PC-9 (cell line): ENCODE measurements at places on chromosomes 2 and 18.

- DNase-seq: peak; percentile 34
These were observed at the start of gene CRYGC for GRCh38 chr2:208129744-208130711. CRYGC (minus strand) TSS chr2:208129828; CDS start chr2:208129792, 36 bp downstream.

GRCh38 chr2:168802859-168803725, 655 bp downstream of the NOSTRIN start:
- DNase-seq: peak; percentile 3

DNA sequence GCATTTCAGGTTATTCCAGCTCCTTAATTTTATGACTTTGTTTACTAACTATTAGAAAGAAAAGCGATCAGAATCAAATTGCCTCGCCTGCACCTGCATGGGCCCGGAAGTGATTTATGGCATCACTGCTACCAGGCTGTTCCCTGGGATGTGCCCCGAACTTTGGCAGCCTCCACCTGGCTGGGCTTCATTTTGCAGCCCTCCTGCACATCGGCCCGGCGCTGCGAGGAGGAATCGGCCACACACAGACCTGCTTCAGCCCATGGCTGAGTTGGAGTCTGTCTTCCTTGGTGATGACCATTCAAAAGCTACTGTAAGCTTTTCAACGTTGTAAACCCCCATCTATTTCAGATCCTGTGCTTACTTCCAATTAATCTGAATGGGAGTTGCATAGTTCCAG, 638.0 kb downstream of the RNF144A start:
- DNase-seq: no peak

DNA sequence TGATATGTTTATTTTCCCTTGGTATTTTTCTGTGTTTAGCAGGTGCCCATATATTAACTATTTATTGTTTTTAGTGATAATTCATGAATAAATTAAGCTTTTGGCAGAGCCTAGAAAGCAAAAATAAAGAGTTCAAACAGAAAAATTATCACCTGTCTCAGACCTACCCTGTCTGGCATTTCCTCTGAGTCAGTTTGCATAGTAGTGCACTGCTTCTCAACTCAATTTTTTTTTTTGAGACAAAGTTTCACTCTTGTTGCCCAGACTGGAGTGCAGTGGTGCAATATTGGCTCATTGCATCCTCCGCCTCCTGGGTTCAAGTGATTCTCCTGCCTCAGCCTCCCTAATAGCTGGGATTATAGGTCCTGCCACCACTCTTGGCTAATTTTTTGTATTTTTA, 793.9 kb downstream of the SUCLG1 start:
- DNase-seq: no peak

DNA sequence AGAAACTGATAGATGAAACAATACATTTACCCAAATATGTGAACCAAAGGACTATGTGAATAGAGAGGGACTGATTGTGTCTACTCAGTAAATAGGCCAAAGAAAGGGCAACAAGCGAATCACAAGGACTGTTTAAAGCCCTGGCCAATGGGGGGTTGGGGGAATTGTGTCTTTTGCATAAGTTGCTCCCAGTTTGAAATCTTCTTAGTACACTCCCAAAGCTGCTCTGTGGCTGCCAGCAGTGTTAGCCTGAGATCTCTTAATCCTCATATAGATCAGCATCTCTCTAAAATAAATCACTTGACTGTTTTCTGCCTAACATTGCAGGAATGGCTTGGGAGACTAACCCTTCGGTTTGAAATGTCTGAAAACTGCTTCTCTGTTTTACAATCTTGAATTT, 236.4 kb downstream of the PLCL1 start:
- no peak for DNase-seq

GRCh38 chr2:242031481-242032019, 162.0 kb downstream of the RTP5 start:
- DNase-seq: no peak

GRCh38 chr2:142673836-142674235, 203.6 kb upstream of the KYNU start:
- no peak for DNase-seq

GRCh38 chr2:232420463-232421188, 14.0 kb downstream of the ALPG start:
- peak; percentile 70 for DNase-seq

DNA sequence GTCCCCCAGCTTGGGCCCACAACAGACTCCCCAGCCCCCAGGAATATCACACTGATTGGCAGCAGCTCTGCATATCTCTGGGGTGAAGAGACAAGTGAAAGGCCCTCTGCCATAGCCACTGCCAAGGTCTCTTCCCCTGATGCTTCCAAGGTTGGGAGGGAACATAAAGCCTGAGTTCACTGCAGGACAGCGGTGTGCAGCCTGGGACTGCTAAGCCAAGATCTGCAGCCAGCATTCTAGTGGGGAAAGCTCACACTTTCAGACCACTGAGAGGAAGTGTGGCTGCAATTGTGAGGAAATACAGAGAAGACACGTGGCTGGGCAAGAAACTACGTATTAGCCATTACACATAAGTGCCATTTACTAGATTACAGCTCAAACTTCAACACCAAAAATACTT, 100.7 kb downstream of the MAIP1 start:
- no peak for DNase-seq

DNA sequence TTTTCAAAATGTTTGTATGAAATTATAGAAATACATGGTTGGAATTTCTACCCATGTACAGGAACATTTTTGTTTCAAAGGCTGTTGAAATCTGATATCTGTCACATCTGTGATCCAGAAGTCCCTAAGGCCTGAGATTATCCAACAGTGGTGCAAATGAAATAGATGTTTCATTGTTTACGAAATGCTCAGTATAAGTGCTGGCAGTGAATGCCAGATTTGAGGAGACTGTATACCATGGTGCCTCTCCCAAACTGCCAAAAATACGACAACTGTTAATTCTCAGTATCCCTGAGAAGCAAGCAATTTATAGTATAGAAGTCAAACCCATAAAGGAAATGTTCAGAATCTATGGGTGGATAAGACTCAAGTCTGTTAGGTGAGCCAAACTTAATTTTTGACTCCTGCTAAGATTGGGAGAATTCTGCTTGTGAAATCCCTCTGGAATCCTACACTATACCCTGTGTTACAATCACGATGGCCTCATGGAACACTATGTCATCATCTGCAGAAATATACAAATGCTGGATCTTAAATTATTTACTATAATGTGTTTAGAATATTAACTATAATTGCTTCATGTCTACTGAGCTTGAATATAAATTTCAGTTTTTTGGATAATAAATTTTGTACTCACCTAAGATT, 71.2 kb upstream of the DOCK10 start:
- DNase-seq: no peak

DNA sequence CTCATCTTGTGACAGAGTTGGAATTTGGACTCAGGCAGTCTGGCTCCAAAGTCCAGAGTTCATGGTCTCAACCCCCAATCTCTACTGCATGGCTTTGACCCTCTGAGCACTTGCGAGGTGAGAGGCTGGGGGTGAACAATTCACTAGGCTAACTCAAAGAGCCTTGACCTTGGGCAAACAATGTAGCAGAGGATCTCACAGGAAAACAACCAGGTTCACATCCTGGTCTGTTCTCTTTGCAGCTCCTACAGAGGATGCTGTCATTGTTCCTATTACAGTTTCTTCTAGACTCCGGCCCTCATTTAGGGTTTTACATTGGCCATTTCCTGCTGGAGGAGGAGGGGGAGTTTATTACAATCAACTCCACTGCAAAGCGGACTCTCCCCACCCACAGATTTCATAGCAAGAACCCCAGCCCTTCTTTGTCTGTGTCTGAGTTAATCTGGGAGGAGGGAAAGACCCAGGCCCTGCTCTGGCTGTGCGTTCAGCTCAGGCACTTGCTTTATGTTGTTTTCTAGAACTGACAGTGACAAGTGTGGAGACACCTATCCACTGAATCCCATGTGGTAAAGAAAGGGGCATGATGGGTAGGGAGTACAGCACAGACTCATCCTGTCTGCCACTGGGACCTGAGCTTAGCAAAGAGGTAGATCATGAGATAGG, 101.6 kb downstream of the LBH start:
- DNase-seq: no peak

GRCh38 chr2:11248-11941, 34.9 kb downstream of the FAM110C start:
- DNase-seq: peak; percentile 24

DNA sequence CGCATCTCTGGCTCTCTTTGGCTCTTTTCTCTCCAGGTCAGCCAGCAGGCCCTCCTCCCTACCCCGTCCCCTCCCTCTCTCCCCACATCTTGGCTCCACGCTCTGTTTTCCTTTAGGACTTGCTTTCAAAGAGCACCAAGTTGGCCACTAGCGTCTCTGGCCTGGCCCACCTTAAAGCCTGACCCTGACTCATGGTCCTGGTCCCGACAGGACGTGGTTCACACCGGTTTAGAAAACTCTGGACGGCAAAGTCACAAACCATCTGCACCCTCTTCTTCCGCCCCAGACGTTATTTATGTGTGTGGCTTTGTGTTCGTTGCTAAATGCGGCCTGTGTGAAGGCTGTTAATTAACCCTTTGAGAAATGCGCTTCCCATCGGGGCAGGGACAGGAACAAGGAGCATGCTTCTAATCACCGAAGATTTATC, 169.0 kb upstream of the HAAO start:
- DNase-seq: no peak
